ENCODE measurements at places on chromosomes 5 and 9.

GRCh38 chr5:140318792-140319191, 15.9 kb upstream of the PFDN1 start:
- DNase-seq: no peak

DNA sequence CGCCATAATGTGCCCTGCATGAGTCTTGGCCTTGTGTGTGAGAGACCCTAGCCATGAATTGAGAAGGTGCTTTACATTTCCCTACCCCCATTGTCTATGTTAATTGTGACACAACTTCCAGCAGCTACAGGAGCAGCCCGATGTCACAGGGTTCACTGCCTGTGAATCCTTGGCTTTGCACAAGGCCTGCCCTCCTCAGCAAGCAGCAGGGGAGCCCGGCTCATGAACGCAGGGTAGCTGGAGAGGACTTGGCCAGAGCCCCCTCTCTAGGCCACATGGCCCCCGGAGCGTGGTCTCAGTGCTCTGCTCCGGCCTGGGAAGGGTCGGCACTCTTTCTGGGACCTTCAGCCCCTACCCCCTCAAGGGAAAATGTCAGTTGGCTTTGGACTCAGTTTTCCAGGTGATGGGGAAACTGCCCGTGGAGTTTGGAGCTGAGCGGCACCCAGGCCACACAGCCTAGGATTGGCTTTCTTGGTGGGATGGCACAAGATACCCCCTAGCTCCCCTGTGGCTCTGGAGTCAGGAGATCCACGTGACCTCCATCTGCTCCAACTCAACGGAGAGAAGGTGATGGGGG, 160.8 kb downstream of the DAB2IP start:
- no peak for DNase-seq

- DNase-seq: no peak
These were observed 278.3 kb upstream of the PTGER4 start for GRCh38 chr5:40401284-40402006.

- DNase-seq: no peak
These were observed 70.9 kb downstream of the GAPVD1 start for GRCh38 chr9:125332527-125332926.

DNA sequence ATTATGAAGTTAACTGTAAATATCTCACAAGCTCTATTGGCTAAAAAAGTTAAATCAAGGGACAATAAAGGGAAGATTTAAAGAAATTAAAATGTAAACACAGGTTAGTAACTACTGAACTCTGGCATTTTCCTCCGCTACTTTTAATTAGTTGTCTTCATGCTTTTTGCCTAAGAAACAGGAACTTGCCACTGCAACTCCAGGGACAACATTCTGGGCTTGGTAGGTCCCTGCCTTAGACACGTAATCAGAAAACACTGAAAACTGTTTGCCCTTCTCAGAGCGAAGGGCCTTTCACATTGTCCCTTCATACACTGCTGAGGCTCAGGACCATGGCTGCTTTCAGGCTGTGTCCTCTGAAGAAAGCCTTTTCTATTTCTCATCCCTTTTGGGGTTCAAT, 118.7 kb downstream of the CCDC192 start:
- no peak for DNase-seq

DNA sequence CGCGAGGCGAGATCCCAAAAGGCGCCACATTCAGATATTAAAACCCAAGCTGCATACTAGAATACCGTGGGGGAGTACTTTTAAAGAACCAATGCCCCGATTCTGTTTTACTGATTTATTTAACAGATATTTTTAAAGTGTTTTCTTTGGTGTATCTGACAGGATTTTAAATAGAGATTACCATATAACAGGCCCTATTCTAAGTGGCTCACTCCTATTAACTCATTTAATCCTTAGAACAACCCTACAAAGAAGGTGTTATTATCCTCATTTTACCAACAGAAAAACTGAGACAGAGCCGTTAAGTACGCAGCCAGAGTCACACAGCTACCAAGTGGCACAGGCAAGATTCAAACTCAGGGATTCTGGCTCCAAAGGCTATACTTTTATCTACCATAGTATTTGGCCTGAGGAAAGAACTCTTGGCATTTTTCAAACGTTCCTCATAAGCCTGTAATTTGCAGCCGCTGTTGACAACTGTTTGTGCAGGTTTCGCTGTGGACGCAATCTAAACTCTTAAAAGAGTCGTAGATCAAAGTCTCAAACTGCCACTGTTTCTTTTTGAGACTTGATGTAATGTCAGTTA, 550 bp upstream of the TMEM245 start:
- no peak for DNase-seq

- peak; percentile 40 for DNase-seq
These were observed 449 bp upstream of the PCSK5 start for GRCh38 chr9:75889977-75890471.

DNA sequence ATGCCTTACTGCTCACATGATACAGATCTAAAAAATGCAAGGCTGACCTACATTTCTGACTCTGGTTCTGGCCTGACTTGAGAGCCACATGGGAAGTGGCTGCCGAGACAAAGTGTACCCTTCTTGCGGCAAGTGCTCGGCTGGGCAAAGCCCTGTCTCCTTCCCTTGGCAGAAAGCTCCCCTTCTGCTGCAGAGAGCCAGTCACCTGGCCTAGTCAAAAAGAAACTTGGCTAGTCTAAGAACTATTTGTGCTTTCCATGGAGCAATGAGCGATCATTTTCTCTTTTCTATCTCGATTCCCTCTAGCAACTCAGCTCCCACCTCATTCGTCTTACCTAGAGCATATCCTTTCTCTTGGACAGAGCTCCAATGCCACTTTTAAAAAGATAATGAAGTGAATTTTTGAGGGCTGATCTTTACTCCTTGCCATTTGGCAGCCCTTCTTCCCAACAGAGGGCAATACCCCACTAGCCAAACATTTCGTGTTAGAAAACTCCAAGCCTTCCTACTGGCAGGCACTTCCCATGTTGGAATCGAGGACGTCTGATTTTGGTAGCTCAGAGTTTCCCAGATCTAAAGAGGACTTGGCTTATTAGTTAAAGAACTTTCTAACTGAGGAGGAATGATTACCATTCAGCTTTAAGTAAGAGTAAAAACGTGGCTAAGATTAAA, 108.1 kb upstream of the PRRC1 start:
- no peak for DNase-seq

DNA sequence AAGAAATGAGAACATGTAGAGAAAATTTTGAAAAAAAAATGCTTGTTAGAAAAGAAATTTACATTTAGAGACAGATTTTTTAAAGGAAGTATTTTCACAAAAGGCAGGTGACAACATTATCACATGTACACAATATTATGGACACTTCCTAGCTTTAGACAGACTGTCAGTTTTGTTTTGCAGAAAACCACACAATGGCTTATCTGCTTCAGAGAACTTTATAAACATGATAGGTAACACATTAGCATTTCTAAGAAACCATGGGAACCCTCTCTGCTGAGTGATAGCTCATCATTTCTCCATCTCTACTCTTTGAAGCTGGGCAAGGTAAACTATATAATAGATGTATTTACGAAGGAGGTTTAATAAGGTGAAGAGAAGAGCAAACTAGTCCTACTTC, 25.6 kb downstream of the POU5F2 start:
- DNase-seq: no peak

GRCh38 chr9:104905931-104906330, 22.0 kb downstream of the ABCA1 start:
- no peak for DNase-seq

DNA sequence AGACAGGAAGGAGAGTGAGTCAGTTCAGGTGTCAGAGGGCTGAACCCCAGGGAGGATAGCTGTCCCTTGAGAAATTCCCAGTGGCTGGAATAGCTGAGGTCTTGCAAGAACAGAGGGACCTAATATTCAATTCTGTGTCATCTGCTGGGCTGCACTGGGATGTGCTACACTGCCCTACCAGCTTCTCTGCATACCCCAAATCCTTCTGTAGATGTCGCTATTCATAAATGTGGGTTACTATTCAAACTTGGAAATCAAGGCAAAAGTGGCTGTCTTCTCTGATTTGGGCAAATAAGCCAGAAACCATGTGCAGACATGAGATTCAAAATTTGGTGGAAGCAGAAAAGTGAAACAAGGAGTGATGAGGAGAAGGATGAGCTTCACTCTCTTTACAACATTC, 16.3 kb downstream of the TNFSF8 start:
- DNase-seq: no peak

- no peak for DNase-seq
These were observed 21.0 kb downstream of the PDCD1LG2 start for GRCh38 chr9:5531101-5531882.

GRCh38 chr9:92138157-92138959, 23.1 kb upstream of the SPTLC1 start:
- DNase-seq: peak; percentile 34

GRCh38 chr5:96463091-96463490, 30.0 kb upstream of the PCSK1 start:
- no peak for DNase-seq

GRCh38 chr9:3963643-3964369, 336.1 kb downstream of the GLIS3 start:
- no peak for DNase-seq

GRCh38 chr9:2640570-2640969, 19.0 kb downstream of the VLDLR start:
- no peak for DNase-seq

DNA sequence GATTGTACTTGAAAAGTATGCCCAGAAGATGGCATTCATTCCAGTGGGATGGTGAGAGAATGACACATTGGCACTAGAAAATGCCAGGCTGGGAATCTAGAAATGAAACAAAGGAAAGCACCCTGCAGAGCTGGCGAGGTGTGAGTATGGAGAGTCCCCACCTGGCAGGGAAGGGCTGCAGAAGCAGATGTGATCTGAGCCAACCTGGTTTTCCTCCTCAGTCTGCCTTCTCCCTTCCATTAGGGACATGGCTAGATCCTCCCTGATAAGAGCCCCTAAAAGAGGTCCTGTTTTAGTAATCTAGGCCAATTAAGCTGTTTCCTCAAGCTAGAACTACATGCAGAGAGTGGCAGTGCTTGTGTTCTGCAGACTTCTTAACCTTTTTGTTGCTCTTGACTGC, 24.7 kb upstream of the TNFSF15 start:
- DNase-seq: no peak

DNA sequence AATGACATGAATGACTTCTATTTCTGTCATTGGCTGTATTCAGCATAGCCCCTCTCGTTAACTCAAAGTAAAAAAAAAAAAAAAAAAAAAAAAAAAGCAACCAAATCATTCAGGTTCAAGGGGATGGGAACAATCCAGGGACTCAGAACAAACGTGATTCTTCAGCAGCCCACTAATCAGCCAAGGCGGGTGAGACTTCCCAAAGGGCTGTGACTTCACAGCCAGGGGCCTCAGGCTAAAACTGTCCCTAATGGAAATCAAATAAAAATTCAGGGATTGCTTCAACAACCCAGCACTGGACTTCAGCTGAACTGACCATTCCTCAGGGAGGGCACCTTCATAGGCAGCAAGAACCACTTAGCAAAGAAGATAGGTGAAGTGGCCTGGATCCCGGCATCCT, 86.2 kb upstream of the FAM169A start:
- DNase-seq: no peak

GRCh38 chr9:131273856-131274673, 2.2 kb downstream of the FAM78A start:
- DNase-seq: no peak

GRCh38 chr5:5220901-5221631, 80.9 kb downstream of the ADAMTS16 start:
- no peak for DNase-seq

DNA sequence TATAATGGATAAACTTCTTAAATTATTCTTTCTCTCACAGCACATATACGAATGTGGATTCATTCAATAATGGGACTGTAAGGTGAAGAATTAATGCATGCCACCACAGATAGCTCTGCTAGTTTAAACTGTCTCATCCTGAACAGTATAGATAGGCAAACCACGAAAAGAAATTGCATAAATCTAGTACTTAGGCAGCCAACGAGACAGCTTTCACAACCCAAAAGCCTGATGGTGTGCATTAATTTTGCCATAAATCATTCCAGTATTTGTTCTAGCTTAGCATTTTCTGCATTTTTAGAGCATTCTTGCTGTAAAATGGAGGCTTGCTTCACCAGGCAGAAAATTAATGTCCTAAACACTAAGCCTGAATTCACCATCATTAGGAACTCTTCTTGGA, 834.2 kb upstream of the DMAC1 start:
- no peak for DNase-seq

All from fibroblast of the conjunctiva (primary cell).